ENCODE measurements at places on chromosomes 1 and 21. TPM values are rescaled to one million over a fixed set of nuclear protein-coding genes. Genes with fewer than 3 reads are reported as not detected.

- no peaks in the 10 kb centered on the region for H3K27me3 ChIP-seq
- H3K4me3 ChIP-seq: no peak overlapping the region
- peak; percentile 60 for DNase-seq
- no peak overlapping the region for H3K27ac ChIP-seq
Observed at GRCh38 chr1:117093870-117094621, 27.5 kb downstream of the TRIM45 start.

DNA sequence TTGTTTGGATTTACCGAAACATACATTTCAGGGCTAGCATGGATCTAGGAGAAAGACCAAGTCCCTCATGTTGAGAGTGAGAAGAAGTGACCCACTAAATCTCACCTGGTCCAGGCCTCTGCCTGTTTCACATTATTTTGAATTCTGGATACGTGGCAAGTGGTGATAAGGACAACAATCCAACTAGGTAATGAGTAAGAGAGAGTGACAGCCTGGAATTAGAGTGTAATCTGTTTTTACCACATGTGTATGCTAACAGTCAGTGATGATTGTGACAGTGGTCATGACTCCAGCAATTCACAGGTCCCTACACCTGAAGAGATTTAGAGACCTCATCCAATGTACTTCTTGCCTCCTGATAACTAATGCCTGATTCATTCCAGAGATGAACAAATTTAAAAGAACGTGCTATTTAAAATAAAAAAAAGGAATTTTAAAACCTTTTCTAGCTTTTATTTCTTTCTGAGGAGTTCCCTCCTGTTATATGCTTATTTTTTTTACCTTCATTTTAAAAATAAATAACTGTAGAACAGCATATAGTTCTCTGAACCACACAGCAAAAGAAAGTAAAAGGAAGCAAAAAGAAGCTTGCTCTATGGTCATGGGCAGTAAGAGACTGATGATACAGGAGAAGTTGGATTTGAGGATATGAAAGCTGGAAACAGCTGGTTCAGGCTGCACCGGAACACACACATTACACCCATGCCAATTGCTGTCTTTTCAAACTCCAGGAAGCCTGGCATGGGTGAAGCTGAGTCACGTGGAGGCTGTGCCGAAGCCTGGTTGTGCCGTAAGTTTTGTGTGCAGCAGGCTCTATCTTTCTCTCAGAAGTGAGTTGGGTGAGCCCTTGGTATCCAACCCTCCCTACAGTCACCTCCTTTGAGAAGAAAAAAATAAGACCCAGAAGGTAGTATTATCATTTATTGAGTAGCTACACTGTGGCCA is 14.7 kb downstream of the C1orf116 start:
- H3K4me3 ChIP-seq: no peak overlapping the region
- peaks cover 7% of the 10 kb centered on the region for H3K27me3 ChIP-seq
- DNase-seq: no peak
- no peak overlapping the region for H3K27ac ChIP-seq

The MIXL1 gene
- total RNA-seq: not detected

The SPRR2G gene
- total RNA-seq: not detected

The C1QTNF12 gene
- 1.1 TPM for total RNA-seq

DNA sequence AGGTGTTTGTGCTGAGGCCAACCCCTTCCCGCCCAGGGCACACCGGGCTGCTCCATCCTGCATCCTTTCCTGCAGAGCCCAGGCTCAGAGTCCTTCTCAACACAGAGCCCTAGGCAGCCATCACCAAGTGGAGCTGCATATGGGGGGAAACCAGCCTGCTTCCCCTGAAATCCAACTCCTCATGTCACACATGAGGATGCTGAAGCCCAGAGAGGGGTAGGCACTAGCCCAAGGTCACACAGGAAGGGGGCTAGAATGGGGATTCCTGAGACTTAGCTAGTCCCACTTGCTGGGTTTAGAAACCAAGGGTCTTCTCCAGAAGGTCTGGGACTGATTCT is 5.5 kb upstream of the TNFRSF1B start:
- H3K27ac ChIP-seq: peak overlapping the region; percentile 91
- H3K4me1 ChIP-seq: peaks cover 74% of the 10 kb centered on the region
- no peak for DNase-seq
- H3K4me3 ChIP-seq: peak overlapping the region; percentile 15

GRCh38 chr1:66335125-66335524 is 198.8 kb upstream of the SGIP1 start:
- H3K4me3 ChIP-seq: peak overlapping the region; percentile 91
- H3K27me3 ChIP-seq: no peaks in the 10 kb centered on the region
- no peak for DNase-seq

DNA sequence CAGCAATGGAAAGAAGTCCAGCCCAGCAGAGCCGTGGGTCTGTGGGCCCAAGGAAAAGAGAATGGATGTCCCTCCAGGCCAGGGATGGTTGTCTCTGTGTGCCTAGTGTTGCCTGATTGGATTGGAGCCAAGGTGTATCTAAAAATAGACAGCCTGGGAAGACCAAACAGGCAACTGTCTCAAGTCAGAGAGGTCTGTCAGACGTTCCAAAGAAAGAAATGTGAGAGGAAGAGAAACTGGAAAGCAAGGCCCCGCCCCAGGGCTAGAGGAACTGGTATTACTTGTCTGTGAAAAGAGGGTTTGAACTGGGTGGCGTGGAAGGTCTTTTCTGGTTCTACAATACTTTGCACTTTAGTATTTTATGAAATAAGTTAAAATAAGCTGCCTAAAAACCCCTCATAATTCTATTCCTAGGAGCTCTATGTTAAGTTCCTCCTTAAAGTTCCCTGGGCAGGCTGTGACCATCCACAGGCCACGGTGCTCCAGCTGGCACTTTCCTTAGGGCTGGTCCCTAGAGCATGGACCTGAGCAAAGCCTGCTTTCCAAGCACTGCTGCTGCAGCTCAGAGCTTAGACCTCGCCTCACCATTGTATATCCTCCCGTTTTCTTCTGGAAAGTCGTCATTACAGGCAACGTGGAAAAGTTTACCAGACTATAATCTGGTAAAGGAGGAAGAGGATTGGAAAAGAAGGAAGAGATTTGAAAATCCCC is 151.6 kb downstream of the DISC1 start:
- H3K27ac ChIP-seq: no peak overlapping the region
- H3K4me3 ChIP-seq: no peak overlapping the region
- H3K4me1 ChIP-seq: no peaks in the 10 kb centered on the region
- peaks cover 4% of the 10 kb centered on the region for H3K36me3 ChIP-seq
- H3K27me3 ChIP-seq: no peaks in the 10 kb centered on the region

DNA sequence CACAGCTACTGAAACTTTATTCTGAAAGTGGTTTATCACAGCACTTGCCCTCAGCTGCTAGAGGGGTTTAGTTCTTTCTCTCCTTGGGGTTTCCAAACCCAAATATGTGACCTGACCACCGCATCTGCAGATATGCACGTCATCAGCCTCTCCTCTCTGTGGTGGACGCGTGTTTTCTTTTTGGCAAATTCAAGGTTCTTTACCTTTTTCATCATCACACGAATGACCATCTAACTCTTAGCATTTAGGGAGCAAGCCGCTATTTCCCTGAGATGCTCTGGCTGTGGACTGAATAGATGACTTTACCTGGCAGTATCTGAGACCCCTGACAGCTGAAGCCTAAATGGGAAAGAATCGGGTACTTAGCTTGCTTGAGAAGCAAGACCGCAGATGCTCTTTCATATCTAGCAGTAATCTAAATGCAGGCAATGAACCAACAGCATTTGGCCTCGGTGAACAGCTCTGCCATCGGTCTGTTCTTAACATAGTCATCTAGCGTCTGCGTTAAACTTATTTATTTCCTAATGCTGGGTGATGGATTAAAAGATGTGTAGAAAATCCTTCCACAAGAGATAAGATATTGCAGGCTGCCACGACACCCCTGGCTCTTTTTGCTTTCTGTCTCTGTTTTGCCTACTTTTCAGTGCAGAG is 463.4 kb downstream of the CAMTA1 start:
- peaks cover 16% of the 10 kb centered on the region for H3K27me3 ChIP-seq
- DNase-seq: no peak
- H3K4me3 ChIP-seq: no peak overlapping the region
- no peaks in the 10 kb centered on the region for H3K36me3 ChIP-seq

DNA sequence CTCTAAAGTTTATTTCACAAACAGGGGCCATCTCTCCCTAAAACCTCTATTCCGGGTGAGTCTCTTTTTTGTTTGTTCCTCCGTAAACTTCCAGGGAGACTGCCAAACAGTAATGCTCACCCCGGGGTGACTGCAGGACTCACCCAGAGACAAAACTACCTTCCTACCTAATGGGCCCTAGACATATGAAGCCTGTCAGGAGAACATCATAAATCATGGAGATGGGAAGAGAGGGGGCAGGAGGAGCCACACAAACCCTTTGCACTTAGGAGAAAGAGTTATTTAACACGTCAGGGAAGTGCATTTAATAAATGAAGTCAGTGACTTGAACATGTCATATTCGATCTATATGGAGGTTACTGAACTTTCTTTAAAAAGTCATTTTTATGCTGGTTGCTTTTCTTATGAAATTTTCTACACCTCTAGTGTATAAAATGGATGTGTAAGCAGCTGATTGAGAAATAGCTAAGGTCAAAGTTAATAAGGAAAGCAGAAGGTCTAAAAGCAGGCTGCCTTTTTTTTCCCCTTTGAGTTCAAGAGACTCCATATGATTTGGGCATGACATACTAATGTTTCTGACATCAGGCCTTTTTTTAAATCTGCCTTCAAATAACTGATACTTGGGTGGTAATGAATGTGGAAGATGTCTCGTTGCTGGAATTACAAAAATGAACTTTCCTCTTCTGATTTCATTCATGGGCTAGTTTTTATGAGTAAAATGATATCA is 286.9 kb upstream of the USP25 start:
- no peaks in the 10 kb centered on the region for H3K27me3 ChIP-seq
- H3K4me1 ChIP-seq: peaks cover 13% of the 10 kb centered on the region
- H3K36me3 ChIP-seq: no peaks in the 10 kb centered on the region
- H3K4me3 ChIP-seq: no peak overlapping the region
- no peak overlapping the region for H3K27ac ChIP-seq
- DNase-seq: no peak

The LPAR3 gene
- total RNA-seq: 0.21 TPM

The GNAT2 gene
- 0.64 TPM for total RNA-seq

DNA sequence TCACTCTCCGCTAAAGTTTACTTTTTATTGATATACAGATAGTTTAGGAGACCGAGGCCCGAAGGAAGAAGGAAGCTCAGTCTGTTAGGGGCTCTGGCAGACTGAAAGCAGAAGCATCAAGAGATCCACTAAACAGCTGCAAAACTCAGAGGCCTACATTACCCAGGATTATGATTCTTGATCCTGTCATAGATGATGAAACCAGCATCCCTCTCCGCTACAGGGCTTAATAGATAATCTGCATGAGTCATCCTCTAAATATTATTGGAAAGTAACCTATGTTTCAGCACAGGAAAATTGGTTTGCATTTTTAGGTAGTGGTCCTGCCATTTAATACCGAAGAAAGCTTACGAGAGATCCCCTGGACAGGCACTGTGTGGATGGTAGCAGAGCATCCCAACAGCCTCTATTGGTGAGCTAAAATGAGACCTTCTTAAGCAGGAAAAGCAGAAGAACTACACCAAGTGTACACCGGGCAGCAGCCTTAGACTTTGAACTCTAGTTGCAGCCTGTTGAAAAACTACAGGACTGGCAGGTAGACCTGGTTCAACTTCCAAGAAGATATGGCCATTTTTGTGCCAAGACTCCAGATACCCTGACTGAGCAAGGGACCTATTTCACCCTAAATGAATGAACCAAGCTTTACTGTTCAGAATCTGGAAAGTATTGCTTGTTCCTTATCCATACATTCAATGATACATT is 6.8 kb downstream of the CASQ2 start:
- DNase-seq: no peak
- no peaks in the 10 kb centered on the region for H3K4me1 ChIP-seq
- H3K36me3 ChIP-seq: no peaks in the 10 kb centered on the region
- H3K27me3 ChIP-seq: peaks cover 2% of the 10 kb centered on the region

DNA sequence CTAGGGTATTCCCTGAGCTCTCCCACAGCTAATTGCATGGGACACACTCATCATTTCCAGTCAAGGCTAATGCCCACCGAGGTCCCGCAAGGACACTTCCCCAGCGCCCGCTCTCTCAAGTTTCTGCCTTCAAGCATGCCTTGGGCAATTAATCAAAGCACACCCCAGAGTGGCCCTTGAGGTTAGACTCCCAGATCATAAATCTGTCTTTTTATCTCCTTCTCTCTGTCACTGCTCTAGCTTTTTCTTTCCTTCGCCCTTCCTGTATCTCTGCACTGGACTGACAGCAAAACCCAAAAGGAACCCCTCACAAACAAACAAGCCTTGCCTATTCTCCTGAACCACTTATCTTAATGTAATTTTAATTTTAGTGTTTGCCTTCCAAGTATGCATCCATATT is 7.9 kb upstream of the EXOSC10 start:
- no peak overlapping the region for H3K4me3 ChIP-seq
- no peak for DNase-seq
- H3K36me3 ChIP-seq: peaks cover 33% of the 10 kb centered on the region
- no peak overlapping the region for H3K27ac ChIP-seq
- no peaks in the 10 kb centered on the region for H3K4me1 ChIP-seq

DNA sequence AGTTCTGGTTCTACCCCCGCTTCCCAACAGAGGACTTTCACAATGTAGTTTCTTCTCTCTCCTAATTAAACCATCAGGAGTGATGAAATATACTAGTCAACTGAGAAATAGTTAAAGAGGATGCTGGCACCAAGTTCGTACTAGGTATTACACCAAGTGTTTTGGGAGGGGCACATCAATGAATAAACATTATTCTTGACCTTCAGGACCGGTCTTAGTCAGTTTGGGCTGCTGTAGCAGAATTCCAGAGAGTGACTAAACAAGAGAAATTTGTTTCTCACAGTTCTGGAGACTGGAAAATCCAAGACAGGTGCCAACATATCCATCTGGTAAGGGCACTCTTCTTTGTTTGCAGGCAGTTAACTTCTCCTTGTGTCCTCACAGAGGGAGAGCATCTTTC is 103.8 kb downstream of the SPATA17 start:
- no peak overlapping the region for H3K27ac ChIP-seq
- DNase-seq: no peak
- H3K4me3 ChIP-seq: no peak overlapping the region
- H3K27me3 ChIP-seq: no peaks in the 10 kb centered on the region
- no peaks in the 10 kb centered on the region for H3K4me1 ChIP-seq

DNA sequence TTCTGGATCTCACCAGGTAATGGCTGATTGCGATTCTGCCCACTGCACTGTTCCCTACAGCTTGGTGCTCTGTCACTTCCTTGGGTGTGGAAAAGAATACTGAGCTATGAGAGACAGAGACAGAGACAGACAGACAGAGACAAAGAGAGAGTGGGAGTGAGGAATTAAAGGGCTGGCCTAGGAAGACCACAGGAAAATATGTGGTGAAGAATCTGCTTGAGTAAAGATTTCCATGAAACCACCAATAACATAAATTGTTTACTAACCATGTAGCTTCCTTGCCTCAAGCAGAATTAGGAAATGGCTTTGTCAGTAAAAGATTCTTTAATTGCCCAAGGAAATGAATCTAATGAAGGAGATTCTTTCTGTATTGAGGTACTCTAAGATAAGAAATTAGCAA is 54.4 kb downstream of the MPZL1 start:
- H3K4me3 ChIP-seq: no peak overlapping the region
- peaks cover 29% of the 10 kb centered on the region for H3K4me1 ChIP-seq
- H3K36me3 ChIP-seq: peaks cover 46% of the 10 kb centered on the region
- DNase-seq: no peak
- H3K27ac ChIP-seq: no peak overlapping the region
